ENCODE measurements at places on chromosomes 7 and 10.

DNA sequence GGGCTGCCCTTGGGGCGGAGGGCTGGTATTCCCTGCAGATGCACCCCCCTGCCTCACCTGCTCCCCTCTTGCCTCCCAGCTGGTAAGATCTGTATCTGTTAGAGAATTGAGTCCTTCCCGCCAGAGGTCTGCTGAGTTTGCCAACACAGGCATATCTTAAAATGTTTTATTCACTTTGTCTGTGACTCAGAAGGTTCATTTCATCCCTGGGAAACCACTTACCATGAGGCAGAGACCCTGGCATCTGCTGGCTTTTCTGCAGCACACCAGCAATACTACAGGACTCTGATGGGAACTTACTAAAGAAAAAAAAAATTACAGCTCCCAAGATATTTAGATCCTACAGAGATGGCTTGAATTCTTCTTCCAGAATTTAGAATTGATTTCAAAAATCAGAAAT lies 131.3 kb downstream of the PLPP4 start:
- no peak for DNase-seq

DNA sequence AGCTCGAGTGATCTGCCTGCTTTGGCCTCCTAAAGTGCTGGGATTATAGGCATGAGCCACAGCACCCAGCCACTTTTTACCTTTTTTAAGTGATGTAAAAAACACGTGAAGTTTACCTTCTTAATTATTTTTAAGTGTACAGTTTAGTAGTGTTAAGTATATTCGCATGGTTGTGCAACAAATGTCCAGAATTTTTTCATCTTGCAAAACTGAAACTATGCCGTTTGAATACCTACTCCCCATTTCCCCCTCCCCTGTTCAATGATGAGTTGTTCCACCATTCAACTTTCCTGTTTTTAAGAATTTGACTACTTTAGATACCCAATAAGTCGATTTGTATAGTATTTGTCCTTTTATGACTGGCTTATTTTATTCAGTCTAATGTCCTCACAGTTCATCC lies 10.9 kb downstream of the NRBF2 start:
- no peak for DNase-seq

DNA sequence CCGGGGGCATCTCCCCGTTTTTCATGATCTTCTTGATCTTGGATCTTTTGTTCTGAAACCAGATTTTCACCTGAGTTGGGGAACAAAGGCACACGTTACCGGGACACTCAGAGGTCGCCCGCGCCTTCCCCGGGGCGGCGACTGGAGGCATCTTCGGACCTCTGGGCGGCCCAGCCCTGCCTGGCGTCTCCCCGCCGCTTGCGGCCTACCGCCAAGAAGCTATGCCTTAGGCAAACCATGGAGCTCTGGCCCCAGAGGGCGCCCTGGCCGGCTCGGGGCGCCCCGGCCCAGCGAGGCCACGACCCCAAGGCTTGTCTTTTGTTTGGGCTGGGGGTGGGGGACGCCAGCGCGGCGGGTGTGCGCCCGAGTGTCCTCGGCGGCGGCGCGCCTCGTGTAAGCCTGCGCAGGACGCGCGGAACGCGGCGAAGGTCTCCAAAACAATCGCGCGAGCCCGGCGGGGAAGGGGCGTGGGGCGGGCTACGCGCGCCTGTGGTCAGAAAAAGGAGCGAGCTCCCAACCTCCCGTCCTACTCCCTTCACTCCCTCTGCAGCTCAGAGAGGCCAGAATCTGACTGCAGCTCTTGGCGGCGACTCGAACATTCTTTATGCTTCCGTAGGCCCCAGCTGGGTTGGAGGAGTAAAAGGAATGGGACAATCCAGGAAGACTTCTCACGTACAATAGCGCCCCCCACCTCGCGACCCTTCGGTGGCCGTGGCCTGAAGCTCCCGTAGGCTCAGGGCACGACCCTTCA lies 3.5 kb downstream of the DLX5 start:
- no peak for DNase-seq

GRCh38 chr7:129169171-129169671 lies 19.2 kb upstream of the SMO start:
- peak; percentile 20 for DNase-seq

DNA sequence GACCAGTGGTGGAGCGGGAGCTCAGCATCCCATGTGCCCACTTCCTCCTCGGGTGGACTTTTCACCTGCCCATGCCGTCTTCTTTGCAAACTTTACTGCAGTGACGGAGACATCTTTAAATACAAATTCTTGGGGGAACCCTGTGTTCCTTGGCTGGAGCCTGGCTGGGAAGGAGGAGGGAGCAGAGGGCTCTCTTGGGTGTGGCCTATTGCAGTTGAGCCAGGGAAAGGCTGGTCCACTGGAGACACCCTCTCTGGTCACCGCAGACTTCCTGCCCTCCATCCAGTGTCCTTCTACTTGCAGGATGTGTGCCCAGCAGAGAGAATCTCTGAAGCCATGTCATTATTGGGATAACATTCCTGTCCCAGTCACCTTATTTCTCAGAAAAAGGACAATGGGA lies 67.3 kb downstream of the TCF7L2 start:
- no peak for DNase-seq

DNA sequence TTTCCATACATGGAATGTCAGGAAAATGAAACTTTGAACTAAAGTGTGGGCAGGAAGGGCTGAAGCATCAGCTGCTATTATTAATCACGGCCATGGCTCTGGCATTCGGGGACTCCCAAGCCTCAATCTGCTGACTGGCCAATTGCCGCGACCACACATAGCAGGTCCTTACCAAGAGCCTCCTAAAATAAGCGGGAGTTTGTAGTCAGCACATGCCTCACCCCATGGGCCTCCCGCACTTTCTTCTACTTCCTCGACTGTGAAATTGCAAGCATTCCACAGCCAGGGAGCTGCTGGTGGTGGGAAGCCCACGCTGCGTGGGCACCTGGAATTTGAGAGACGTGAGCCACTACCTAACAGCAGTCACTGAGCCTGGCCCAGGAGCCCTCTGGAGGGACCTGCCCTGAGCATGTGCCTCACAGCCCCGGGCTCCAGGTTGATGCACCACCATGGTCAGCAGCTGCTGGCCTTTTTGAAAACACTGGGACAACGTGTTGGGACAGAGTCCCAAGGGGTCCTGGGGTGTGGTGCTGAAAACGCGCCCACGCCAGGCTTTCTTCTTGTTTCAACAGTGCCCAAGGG lies 211.4 kb downstream of the TNS3 start:
- no peak for DNase-seq

- no peak for DNase-seq
Measured at GRCh38 chr7:127717502-127718339, 65.7 kb downstream of the SND1 start.

DNA sequence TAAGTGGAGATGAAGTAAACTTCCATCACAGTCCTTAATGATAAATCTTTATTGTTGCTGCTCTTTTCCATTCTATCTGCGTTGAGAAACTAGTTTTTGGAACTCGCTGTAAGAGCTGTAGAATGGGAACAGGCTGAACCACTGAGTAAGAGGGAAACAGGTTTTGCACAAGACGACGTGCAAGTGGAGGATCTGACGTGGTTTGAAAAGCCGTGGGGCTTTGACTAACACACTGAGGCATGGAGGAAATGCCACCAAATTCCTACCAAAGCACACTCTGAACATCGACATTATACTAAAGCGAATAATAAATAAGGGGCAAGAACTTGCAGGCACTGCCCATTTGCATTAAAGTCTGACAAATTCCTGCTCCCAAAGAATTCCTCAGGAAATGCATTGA lies 160.6 kb downstream of the KLF6 start:
- DNase-seq = no peak

DNA sequence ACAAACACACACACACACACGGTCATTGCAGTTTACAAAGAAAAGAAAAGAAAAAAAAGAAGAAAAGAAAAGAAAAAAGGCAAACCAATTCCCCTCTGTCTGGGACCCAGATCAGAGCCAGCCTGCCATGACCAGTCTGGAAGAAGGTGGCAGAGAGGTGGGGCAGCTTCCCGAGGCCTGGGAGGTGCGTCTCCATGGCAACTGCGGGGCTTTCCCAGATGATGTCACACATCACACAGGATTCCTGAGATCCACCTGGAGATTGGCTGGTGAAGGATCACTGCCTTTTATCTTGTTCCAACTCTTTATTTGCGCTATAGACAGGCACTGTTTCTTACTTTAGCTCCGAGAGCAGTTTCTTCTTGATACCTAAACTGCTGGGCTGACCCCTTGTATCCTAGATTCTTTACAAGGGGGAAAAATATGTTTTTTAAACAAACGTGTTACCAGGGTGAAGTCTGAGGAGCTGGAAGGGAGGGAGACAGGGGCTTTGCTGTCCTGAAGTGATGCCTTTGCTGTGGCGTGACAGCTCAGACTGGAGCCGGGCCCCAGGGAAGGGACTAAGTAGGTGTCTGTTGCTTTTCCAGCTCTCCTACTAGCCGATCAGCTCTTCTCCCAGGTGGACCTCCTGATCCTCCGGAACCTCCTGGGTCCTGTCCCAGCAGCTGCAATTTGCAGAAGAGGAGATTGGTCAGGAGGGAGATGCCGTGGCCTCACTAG lies 298.5 kb downstream of the KLF6 start:
- DNase-seq = no peak

GRCh38 chr10:130882906-130883305 lies 428.6 kb downstream of the TCERG1L start:
- no peak for DNase-seq

DNA sequence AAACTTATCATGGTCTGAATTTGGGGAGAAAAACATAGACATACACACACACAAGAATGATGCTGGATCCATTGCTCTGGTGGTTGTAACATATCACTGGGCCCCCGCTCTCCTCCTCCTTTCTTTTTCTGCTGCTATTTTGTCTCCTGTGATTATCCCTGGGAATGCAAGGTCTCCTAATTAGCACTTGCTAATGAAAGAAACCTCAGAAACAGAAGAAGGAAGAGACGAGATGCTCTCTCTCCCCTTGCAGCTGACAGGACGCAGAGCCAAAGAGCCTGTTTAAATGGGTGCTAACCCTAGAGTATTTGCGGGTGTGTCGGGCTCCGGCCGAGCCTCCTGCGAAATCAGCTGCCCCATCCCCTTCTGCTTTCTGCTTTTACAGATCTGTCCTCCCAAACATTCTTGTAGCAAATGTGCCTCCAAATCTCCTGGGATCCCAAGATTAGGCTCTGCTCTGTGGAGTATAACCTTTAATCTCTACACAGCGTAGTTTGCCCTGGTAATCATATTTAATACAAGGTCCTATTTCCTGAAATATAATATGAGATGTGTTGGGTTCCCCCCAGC lies 81.5 kb downstream of the FRMPD2 start:
- DNase-seq = no peak

DNA sequence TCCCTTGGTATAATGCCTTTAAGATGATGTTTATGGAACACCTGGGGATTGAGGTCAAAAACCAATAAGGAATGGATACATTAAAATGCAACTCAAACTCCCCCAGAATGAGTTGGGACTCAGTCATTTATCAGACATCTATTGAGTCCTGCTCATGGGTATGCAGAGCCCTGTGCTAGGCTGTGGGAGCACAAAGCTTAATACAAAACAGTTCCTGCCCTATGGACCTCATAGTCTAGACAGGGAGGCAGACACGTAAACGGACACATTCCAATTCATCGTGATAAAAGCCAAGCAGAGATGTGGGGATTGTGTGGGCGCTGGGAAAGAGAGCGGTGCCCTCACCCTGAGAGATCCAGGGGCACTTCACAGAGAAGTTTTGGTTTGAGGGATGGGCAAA lies 181.7 kb downstream of the PTEN start:
- no peak for DNase-seq

- no peak for DNase-seq
Measured at GRCh38 chr10:49662169-49662830, 17.2 kb upstream of the C10orf53 start.

- no peak for DNase-seq
Measured at GRCh38 chr10:24701447-24701846, 22.2 kb downstream of the ARHGAP21 start.

DNA sequence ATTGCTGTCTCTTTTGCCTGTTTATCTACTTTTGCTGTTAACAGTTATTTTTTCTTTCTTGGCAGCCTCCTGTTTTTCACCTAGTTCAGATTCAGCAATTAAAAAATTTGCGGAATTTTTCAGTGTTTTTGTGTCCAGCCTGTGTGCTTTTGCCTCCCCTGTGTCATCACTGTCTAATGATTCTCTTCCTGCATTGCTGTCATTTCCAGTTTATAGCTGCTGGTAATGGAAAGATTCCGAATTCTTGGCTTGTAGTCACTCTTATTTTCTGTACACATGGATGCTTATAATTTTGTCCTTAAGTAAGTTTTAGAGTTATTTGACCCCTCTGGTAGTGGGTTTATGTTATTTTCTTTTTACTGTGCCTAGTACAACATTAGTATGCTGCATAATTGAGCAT lies 25.1 kb downstream of the GLRX3 start:
- no peak for DNase-seq

GRCh38 chr7:92815412-92815811 lies 21.0 kb downstream of the CDK6 start:
- no peak for DNase-seq

DNA sequence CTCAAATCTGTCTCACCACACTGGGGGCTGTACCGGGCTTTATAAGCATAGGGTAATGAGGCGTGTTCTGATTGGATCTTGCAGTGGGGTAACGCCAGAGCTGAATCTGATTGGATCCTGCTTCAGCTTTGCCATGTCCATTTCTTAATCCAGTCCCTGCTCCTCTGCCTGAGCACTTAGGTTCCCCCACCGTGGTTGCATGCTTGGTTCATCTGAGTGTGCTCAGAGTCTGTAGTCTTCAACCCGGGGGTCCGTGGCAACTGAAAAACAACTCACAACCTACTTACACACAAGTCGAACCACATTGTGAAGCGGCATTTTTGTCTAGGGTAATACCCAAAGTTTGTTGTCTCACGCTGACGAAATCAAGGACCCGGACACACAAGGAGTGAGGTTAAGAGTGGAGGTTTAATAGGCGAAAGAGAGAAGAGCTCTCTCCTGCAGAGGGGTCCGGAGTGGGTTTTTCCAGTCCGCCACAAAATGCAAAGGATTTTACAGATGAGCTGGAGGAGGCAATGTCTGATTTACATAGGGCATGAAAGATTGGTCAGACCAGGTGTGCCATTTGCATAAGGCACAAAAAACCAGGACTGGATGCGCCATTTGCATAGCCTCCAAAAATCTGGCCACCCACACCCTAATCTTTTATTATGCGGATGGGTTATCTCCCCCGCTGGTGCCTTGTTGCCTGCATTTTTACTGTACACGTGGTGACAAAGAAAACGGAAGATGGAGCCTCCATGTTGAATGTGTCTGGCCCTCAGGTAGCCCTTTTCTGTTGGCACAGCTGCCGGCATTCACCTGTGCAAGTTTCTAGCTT lies 641.8 kb upstream of the FOXK1 start:
- DNase-seq = no peak

GRCh38 chr7:18177815-18178660 lies 150.4 kb upstream of the PRPS1L1 start:
- no peak for DNase-seq

Data from stimulated activated CD8-positive, alpha-beta memory T cell treated with anti-CD3 and anti-CD28 coated beads, Interleukin-7, amount 100 ng/mL, for 1 hour (primary cell).